Activated CD8-positive, alpha-beta T cell treated with anti-CD3 and anti-CD28 coated beads, Interleukin-2, amount 10 ng/mL, durations not matched to agents 7 days and 5 days (primary cell): ENCODE measurements at places on chromosomes 16 and 17. TPM values are rescaled to one million over a fixed set of nuclear protein-coding genes. Genes with fewer than 3 reads are reported as not detected.

Gene PYDC1
- total RNA-seq = not detected

Gene PDIA2
- total RNA-seq = not detected

Gene ZG16
- total RNA-seq = not detected

Gene KRT24
- not detected for total RNA-seq

DNA sequence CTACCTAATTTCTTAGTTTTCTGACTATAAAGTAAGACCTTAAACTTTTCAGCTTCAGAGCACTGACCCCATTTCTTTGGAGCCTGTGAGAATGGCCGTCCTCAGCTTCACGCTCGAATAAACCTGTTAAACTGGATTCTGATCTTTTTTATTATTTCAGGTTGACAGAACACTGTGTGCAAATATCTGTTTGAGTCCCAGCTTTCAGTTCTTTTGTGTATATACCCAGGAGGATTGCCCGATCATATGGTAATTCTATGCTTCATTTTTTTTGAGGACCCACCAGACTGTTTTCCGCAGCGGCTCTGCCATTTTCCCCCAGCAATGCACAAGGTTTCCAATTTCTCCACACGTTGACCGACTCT is 19.8 kb upstream of the KCNH6 start:
- DNase-seq = no peak

GRCh38 chr16:81770008-81770407 is 9.1 kb upstream of the PLCG2 start:
- DNase-seq = no peak

Gene NAGS
- 0.68 TPM for total RNA-seq

DNA sequence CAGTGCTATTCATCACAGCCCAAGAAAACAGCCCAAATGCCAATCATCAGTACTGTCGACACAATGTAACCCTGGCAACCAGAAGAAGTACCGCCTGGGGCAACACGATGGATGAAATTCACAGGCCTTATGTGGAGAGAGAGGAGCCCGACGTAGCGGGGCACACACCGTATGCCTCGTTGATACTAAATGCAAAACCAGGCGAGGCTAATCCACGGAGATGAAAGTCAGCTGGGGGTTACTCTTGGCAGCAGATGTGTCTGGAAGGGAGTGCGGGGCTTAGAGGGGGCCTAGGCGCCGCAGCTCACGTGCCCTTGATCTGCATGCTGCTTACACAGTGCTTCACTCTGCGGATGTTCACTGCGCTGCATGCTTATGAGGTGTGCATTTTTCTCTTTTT is 29.8 kb downstream of the ITGAE start:
- peak; percentile 55 for DNase-seq

DNA sequence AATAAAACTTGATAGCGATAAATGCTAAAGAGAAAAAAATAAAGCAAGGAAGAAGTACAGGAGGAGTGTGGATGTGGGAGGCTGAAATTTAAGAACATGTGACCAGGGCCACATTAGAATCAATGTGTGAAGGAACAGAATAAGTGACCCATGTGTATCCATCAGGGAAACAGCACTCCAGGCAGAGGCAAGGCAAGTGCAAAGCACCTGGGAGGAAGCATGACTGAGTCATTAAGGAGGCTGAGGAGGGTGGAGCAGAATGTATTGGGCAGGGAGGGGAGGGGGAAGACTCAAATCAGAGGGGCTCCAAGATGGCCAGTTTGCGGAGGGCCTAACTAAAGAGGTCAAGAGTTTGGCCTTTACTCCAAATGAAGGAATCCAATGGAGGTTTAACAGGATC is 8.0 kb downstream of the CDR2 start:
- DNase-seq = no peak

- no peak for DNase-seq
These were observed 95.7 kb downstream of the KANSL1 start for GRCh38 chr17:46097497-46097896.

GRCh38 chr17:75810216-75810615 is 25.6 kb downstream of the UNK start:
- DNase-seq = no peak

DNA sequence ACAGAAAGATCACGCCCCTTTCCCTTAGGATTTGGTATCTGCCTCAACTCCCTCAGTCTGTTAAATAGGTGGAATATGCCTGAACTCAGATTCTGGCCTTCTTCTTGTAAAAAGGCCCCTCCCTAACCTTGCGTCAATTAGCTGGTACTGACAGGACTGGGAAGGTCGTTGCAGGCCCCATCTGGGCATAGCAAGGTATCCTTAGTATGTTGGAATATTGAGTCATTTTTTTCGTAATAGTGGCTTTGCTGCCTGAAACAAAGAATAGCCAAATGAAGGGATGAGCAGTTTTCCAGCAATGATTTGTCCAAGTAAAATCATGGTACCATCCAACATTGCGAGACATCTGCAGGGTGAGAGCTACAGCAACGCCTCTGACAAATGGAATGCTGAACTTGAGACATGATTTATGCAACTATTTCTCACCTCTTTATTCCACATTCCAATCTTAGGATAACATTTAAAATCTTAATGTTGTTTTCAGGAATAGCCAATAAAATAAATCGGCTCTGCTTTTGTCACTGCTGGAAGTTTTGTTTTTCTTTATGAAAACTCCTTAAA is 39.3 kb upstream of the BRD7 start:
- DNase-seq = no peak

Gene MT1A
- total RNA-seq = not detected

Gene PDILT
- not detected for total RNA-seq

GRCh38 chr17:8862213-8863056 is 5.0 kb downstream of the PIK3R6 start:
- no peak for DNase-seq

DNA sequence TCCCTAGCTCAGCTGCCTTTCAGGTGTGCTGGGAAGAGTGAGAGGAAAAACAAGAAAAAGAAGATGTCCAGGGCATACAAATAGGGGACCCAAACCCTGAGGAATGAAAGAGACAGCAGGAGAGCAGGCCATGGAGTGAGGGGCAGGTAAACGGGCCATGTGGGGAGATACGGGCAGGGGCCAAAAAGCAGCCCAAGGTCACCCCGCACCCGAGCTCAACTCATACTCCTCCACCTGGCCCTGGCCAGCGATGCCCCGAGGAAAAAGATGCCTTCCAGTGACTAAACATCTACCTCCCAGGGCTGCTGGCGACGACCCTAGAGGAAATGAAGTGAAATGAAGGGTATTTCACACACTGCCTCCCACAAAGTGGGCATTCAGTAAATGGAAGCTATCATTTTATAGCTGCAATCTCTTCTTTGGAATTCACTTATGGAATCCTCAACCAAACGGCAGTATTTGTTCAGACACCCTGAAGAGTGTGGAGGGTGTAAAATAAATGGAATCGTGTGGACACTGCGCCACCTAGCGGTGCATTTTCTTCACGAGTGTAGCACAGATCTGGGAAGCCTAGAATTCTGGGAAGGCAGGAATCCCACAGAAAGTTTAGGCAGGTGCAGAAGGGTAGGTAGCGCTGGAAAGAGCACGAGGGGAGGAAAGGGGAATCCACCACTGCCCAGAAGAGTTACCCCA is 14.9 kb downstream of the ELAC2 start:
- peak; percentile 53 for DNase-seq

DNA sequence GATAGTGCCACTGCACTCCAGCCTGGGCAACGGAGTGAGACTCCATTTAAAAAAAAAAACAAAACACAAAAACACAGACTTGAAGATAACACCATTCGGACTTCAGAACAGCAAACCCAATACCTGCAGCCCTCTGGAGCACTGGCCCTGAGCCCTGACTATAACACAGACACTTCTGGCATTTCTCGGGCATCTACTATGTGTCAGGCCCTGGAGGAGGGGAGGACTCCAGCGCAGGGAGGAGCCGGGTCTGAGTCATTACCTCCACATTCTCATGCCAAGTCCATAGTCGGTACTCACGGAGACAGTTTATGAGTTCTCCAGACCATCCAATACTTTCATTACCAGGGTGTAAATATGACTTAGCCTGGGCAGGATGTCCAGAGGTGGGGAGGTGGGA is 48.8 kb downstream of the PITPNM3 start:
- no peak for DNase-seq

DNA sequence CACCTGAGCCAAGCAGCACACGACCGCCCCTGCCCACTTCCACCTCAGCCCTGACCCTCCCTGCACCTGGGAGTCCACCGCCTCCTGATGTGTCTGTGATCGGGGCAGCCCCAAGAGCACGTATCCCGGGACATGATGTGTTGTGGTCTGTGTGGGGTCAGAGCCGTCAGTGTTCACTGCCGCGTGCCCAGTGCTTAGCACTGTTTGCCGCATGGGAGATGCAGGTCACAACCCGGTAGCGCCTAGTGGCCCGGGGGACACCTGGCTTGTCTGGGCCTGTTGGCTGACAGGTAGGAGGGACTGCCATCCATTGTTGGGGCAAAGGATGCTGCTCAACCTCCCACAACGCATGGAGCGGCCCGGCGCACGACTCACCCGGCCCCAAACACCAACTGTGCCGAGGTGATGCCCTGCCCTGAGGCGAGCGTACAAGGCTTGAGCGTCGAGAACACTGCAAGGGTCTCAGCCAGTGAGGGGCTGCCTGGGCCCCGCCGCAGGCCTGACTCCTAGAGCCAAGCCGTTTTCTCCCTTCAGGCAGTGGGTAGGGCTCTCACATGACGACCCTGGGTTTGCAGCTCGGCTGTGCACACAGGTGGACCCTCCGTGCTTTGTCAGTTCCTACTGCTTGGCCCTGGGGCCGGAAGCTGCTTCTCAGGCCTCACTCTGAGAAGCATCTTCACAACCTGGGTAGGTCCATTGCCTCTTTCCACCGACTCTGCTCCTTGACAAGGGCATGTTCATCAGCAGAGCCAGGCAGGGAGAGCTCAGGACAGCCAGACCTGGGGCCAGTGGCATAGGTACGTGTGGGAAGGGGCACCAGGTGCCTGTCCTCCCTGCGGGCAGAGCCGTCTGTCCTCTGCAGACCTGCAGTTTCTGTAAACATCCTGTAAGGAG is 5.9 kb upstream of the C16orf95 start:
- no peak for DNase-seq

Gene RBFOX1
- not detected for total RNA-seq

Gene RCVRN
- total RNA-seq = not detected

Gene OR1F1
- not detected for total RNA-seq

DNA sequence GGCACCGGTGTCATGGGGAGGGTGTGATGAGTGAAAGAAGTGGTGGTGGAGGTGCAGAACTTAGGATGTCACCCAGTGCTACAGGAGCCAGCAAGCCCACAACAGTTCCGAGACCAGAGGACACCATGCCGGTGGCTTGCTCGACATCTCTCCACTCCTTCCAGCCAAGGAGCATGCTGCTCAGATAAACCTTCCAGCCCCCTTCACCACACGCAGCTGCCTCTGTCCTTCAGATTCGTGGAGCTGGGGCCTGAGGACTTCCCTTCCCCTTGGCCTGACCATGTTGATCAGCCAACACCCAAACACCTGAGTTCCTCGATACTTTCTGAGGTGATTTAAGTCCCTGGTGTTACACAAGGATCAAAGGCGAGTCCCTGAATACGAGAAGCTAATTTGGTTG is 188.8 kb upstream of the FOXF1 start:
- no peak for DNase-seq

GRCh38 chr17:67183531-67183930 is 61.5 kb downstream of the HELZ start:
- no peak for DNase-seq

DNA sequence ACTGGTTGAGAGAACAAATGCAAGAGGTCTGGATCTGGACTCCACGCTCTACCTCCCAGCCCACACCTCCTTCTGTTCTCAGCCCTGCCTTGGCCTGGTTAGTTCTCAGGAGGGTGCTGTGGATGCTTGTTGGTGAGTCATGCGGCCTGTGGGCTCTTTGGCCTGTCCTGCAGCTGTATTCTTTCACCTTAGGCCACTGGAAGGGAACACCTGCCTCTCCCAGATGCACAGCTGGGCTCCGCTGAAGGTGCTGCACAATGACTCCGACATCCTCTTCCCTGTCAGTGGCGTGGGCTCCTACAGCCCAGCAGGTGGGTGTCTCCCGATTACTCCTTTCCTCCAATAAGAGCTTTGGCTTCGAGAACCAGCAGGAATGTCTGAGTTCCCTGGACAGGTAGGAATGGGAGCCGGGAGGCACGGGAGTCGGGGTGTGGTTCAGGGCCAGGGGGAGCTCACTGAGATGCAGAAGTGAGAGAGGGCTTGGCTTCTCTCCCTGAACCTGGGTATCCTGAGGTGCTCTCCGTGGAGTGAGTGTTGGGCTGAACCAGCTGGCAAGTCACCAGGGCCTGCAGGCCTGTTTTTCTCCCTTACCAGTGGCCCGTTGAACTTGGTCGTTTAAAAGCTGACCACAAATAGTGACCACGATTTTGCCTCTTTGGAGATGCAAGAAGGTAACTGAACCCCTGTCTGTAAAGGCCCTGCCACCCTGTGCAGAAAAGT is 85.0 kb downstream of the SNX29 start:
- no peak for DNase-seq

Gene NXN
- 0.68 TPM for total RNA-seq

- no peak for DNase-seq
These were observed 65.9 kb downstream of the TUBD1 start for GRCh38 chr17:59826706-59827453.

GRCh38 chr17:5592382-5592781 is 8.1 kb upstream of the NLRP1 start:
- no peak for DNase-seq

DNA sequence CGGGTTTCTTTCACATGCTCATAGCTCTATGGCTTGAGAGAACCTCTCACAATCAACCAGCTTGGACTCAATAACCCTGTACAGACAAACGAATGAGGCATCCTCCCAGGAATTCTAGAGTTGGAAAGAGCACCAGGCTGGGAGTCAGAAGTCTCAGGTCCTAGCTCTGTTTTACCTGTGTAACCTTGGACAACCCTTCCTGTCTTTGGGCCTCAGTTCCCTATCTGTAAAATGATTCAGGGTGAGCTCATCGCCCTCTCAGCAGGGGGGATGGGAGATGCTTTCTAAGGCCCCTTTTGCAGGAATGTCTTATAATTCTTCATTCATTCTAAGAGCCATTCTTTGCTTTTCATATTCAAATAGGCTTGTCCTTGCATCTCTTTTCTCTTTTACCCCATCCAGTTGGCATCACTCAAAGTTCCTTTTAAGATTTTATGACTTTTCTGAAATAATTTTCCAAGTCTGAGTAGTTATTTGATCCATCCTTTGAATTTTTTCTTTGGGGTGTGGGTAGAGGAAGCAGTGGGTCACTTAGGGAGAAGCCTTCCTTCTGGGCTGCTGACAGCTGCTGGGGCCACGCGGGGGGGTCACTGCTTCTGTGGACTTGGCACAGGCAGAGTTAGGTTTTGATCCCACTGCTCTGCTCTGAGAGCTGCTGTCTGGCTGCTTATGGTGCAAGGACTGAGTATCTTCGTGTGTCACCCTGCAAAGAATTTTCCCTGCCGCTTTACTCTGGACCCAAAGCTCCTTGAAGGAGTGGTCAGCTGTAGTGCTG is 102.7 kb downstream of the UTP18 start:
- DNase-seq = no peak
